PC-9 (cell line): ENCODE measurements at places on chromosomes 1 and 21. TPM values are rescaled to one million over a fixed set of nuclear protein-coding genes. Genes with fewer than 3 reads are reported as not detected.

Gene NUP133
- 38.5 and 42.9 TPM in 2 replicates for total RNA-seq

DNA sequence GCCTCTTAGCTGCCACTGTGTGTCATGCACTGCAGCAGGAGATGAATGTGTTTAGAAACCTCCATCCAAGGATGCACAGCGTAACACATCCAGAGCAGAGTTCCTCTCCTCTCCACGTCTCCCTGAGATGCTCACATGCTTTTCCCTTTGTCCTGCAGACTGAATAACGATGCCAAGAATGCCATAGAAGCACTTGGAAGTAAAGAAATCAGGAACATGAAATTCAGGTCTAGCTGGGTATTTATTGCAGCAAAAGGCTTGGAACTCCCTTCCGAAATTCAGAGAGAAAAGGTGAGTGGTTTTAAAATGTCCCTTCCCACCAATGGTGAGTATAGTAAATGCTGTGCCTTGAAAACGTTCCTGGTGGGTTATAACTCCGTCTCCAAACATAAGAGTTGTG is 13.4 kb upstream of the MX2 start:
- H3K36me3 ChIP-seq = no peaks in the 10 kb centered on the region
- H3K4me3 ChIP-seq = no peak overlapping the region
- no peaks in the 10 kb centered on the region for H3K4me1 ChIP-seq

GRCh38 chr1:16207318-16208269 is 4.9 kb downstream of the ARHGEF19 start:
- peaks cover 23% of the 10 kb centered on the region for H3K4me1 ChIP-seq
- peak overlapping the region; percentile 67 for H3K4me3 ChIP-seq
- DNase-seq = no peak
- H3K36me3 ChIP-seq = no peaks in the 10 kb centered on the region
- no peaks in the 10 kb centered on the region for H3K27me3 ChIP-seq

Gene CFHR2
- not detected in 2 replicates for total RNA-seq

Gene APOBEC4
- not detected in 2 replicates for total RNA-seq

DNA sequence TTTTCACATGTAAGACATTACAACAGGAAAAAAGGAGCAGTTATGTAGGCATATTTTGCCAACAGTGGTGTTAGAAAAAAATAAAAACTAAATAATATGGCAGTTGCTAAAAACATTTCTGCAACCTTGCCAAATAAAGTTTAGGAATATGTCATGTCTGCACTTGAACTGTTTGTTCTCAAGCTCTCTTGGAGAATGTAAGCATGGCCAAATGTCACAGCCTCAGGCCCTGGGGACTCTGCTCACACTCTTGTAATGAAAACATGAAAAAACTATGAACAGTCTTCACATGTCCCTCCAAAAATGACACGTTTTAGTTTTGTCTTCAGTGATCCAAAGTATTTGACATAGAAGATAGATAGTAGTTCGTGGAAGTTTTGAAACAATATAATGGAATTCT is 753.3 kb downstream of the LTN1 start:
- H3K27me3 ChIP-seq = no peaks in the 10 kb centered on the region
- no peak for DNase-seq

- no peak overlapping the region for H3K4me3 ChIP-seq
- no peak for DNase-seq
- 0 out of 2 replicates have a peak, but pooled peaks cover 30% of the 10 kb centered on the region for H3K36me3 ChIP-seq
- H3K27ac ChIP-seq = no peak overlapping the region
These were observed 234.6 kb upstream of the IRF2BP2 start for GRCh38 chr1:234844479-234845031.

GRCh38 chr1:118209648-118210047 is 24.6 kb upstream of the SPAG17 start:
- H3K27ac ChIP-seq = no peak overlapping the region
- DNase-seq = no peak
- H3K4me3 ChIP-seq = no peak overlapping the region
- H3K4me1 ChIP-seq = no peaks in the 10 kb centered on the region
- no peaks in the 10 kb centered on the region for H3K27me3 ChIP-seq
- H3K36me3 ChIP-seq = no peaks in the 10 kb centered on the region

Gene BARHL2
- total RNA-seq = not detected in 2 replicates
